Chondrocyte (in vitro differentiated cells): ENCODE measurements at places on chromosomes 1 and 21.

GRCh38 chr1:179958359-179958758 lies 3.7 kb downstream of the CEP350 start:
- peaks cover 30% of the 10 kb centered on the region for H3K4me1 ChIP-seq
- H3K27me3 ChIP-seq = no peaks in the 10 kb centered on the region
- no peak overlapping the region for H3K4me3 ChIP-seq

- no peaks in the 10 kb centered on the region for H3K27me3 ChIP-seq
- no peak overlapping the region for H3K4me3 ChIP-seq
- H3K36me3 ChIP-seq = no peaks in the 10 kb centered on the region
- H3K4me1 ChIP-seq = no peaks in the 10 kb centered on the region
Observed at GRCh38 chr1:147807405-147807804, 47.0 kb upstream of the GJA5 start.

DNA sequence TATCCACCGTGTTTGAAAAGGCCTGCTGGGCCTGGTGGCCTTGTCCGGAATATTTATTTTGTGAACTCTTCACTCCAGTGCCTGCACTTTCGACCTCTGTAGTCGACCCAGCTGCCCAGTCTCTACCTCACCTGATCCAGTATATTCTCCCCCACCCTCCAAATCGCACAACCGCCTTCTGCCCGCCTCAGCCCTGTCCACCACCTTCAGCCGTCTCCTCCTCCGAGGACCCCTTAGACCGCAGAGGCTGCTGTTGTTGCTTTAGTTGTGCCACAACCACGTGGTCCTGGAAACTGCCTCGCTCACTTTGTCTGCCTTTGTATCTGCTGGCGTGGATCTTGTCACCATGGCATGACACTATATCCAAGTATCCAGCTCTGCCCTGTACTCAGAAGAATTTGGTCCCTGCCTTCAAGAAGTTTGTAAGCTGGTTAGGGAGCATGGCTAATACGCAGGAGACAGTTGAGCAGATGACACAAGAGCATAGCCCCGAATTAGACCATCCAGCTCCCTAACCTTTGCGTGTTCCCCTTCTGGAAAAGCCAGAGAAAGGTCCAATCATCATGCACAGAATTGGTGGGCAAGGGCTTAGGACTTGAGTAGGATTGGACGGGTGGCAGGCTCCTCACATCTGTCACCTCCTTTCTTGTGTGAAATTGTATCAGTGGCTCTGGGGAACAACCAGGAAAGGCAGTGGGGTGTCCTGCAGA lies 1.5 kb downstream of the PHGDH start:
- DNase-seq = no peak
- peaks cover 2% of the 10 kb centered on the region for H3K36me3 ChIP-seq
- peak overlapping the region; percentile 87 for H3K4me3 ChIP-seq
- no peaks in the 10 kb centered on the region for H3K27me3 ChIP-seq

GRCh38 chr1:91591175-91591974 lies 90.7 kb downstream of the CDC7 start:
- no peak for DNase-seq
- no peaks in the 10 kb centered on the region for H3K36me3 ChIP-seq
- H3K4me1 ChIP-seq = no peaks in the 10 kb centered on the region
- H3K27ac ChIP-seq = no peak overlapping the region
- H3K27me3 ChIP-seq = no peaks in the 10 kb centered on the region

DNA sequence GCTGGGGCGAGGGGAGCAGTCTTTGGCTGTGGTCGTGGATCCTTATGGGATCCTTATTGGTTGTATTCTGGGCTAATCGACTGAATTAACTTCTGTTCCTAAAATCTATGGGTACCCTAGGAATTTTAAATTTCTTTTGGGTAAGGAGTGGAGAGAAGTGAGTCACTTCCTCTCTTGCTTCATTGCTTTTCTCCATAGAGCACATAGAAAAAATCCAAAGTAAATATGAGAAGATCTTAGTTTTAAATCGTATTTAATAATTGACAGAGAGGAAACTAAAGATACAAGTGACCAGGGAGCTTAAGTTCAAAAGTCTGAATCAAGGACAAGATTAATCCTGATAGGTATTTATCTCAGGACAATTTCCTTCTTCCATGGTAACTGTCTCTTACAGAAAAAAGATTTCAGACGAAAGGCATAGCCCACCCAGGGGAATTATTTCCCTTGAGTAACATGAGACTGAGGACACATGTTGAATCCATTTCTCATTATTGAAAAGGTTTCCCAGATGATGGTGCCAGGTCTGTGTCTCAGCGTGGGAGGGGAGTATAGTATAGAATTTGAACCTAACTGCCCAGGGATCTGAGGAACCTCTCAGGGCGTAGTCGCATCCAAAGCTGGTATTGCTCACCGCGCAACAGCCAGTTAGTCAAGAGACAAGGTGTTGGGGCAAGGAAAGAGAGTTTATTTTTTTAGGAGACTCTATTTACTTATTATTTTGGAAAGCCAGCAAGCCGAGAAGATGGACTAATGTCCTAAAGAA lies 28.7 kb upstream of the FASLG start:
- H3K27ac ChIP-seq = peak overlapping the region; percentile 27
- H3K36me3 ChIP-seq = no peaks in the 10 kb centered on the region
- H3K27me3 ChIP-seq = no peaks in the 10 kb centered on the region
- H3K4me3 ChIP-seq = no peak overlapping the region
- no peak for DNase-seq

GRCh38 chr1:37989361-37989930 lies 376 bp downstream of the SF3A3 start:
- H3K4me3 ChIP-seq = peak overlapping the region; percentile 94
- no peaks in the 10 kb centered on the region for H3K27me3 ChIP-seq
- DNase-seq = peak; percentile 79
- H3K36me3 ChIP-seq = peaks cover 13% of the 10 kb centered on the region
- H3K27ac ChIP-seq = peak overlapping the region; percentile 97
- peaks cover 22% of the 10 kb centered on the region for H3K4me1 ChIP-seq

- H3K4me1 ChIP-seq = peaks cover 33% of the 10 kb centered on the region
- H3K27ac ChIP-seq = no peak overlapping the region
- DNase-seq = no peak
- H3K4me3 ChIP-seq = no peak overlapping the region
- H3K36me3 ChIP-seq = no peaks in the 10 kb centered on the region
- H3K27me3 ChIP-seq = no peaks in the 10 kb centered on the region
Observed at GRCh38 chr1:23466423-23466989, 17.5 kb downstream of the ASAP3 start.

- no peak overlapping the region for H3K4me3 ChIP-seq
- H3K36me3 ChIP-seq = peaks cover 2% of the 10 kb centered on the region
- H3K4me1 ChIP-seq = peaks cover 36% of the 10 kb centered on the region
Observed at GRCh38 chr21:43318841-43319781, 107.8 kb downstream of the SIK1 start.

DNA sequence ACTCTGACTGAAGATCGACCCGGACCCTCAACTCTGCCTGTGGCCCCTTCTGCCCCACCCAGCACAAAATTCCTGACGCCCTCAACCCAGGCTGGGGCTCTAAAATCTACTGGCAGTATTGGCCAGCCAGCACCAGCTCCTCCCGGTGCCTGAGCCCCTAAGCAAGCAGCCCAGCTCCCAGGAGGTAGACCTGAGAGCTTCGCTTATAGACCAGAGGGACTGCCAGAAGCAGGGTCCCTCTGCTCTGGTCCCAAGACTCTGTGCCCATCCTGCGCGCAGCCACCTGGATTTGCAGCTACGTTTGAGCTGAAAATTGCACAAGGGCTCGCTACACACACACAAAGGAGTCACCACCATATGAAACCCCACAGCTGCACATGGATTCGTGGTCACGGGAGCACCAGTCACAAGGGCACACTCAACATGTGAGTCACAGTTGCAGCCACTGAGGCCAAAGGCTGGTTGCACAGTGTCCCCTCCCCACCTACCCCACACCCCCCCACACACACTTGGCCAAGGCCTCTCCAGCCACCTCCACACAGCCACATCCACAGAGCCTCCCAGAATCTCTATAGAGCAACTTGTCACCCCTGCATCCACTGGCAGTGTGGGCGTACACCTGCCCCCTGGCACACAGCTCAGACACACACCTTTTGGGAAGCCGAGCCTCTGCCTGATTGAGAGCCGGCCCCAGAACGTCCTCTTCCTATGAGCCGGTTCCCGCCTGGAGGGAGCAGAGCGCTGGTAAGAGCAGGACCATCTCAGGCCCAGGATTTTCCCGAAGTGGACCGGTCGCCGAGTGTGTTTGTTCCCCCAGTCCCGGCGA lies 1.1 kb upstream of the DMBX1 start:
- peak; percentile 56 for DNase-seq
- peaks cover 3% of the 10 kb centered on the region for H3K36me3 ChIP-seq
- H3K4me1 ChIP-seq = peaks cover 14% of the 10 kb centered on the region
- peaks cover 78% of the 10 kb centered on the region for H3K27me3 ChIP-seq

DNA sequence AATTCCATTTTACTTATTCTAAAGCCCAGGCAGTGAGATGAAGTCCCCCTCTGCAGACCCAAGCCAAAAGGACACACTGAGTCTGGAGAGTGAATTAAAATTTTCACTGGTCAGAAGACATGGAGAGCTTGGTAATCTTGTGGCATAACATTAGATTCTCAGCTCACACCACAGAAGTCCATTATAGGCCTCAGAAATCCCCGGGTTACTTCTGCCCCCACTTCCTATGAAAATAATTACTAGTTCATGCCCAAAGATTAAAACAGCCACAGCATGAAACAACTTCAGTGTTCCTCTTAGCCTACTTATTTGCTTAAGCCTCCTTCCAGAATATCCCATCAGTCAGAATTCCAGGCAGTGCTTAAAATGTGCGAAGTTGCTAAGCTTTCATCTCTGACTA lies 123.3 kb downstream of the ZC3H11B start:
- no peak overlapping the region for H3K4me3 ChIP-seq
- H3K4me1 ChIP-seq = peaks cover 7% of the 10 kb centered on the region
- no peak for DNase-seq
- H3K27me3 ChIP-seq = no peaks in the 10 kb centered on the region
- no peaks in the 10 kb centered on the region for H3K36me3 ChIP-seq

GRCh38 chr1:109926662-109927300 lies 16.1 kb downstream of the CSF1 start:
- no peak overlapping the region for H3K4me3 ChIP-seq
- peak overlapping the region; percentile 93 for H3K27ac ChIP-seq
- H3K36me3 ChIP-seq = peaks cover 36% of the 10 kb centered on the region

GRCh38 chr21:27423038-27423437 lies 456.1 kb upstream of the ADAMTS5 start:
- no peak overlapping the region for H3K4me3 ChIP-seq
- H3K4me1 ChIP-seq = peaks cover 47% of the 10 kb centered on the region
- H3K36me3 ChIP-seq = peaks cover 1% of the 10 kb centered on the region

DNA sequence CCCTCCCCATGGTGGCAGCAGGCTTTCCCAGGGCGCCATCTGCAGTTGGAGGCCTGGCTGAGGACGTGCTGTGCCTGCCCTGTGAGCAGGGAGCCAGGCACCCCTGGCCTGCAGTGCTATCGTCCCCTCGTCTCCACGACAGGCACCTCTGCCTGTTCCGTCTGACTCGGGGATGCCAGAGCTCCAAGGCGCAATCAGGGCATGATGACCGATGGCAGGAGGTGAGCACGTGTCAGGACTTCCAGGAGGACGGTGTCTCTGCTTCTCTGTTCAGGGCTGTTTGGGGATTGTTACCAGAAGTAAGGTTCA lies 125.2 kb downstream of the PCBP3 start:
- peaks cover 4% of the 10 kb centered on the region for H3K36me3 ChIP-seq
- H3K4me3 ChIP-seq = no peak overlapping the region
- peaks cover 31% of the 10 kb centered on the region for H3K4me1 ChIP-seq
- no peaks in the 10 kb centered on the region for H3K27me3 ChIP-seq
- peak overlapping the region; percentile 71 for H3K27ac ChIP-seq

DNA sequence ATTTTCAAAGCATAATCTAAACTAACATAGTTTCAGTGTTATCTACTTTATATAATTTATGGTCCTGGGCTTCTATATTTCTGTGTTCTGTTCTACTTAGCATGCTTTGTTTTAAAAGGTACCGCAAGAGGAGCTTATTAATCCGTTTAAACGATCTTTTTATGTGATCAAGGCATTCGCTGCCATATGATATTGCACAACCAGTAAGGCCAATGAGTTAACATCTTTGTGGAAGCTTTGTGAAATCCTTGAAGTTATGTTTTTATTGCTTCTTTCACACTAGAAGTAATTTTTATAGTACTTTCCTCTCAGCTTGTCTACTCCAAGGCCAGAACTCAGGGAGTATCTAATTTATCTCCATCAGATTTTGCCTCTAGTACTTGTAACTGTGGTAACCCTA lies 8.9 kb downstream of the LRRC8C start:
- no peak overlapping the region for H3K4me3 ChIP-seq
- H3K27ac ChIP-seq = no peak overlapping the region
- H3K4me1 ChIP-seq = no peaks in the 10 kb centered on the region

DNA sequence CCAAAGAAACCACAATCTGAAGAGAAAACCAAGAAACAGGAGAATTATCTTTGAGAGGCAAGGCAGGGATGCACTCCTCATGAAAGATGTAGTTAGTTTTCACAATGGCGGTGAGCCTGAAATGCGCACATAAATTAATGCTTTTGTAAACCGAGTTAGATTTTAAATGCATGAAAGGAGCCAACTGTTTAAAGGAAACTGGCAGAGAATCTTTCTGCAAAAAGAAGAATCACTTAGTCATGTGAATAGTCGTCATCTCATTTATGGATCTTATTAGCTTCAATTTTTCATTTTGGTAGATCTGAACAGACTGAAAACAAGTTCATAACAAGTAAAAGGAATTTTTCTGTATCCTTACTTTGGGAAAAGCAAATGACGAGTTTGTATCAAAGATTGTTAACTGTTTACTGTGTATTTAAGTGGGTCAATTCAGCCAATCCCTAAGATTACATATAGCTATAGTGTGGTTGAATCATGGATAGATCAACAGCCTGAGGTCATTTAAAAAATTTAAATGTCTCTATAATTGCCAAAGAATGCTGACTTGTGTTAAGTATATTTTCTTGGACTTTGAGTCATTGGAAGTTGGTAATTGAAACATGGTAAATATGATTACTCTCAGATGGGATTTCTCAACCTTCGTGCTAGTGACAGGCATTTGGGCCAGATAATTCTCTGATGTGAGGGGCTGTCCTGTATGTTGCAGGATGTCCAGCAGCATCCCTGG lies 226.6 kb upstream of the KAZN start:
- H3K27ac ChIP-seq = no peak overlapping the region
- no peak overlapping the region for H3K4me3 ChIP-seq
- no peaks in the 10 kb centered on the region for H3K36me3 ChIP-seq
- peaks cover 4% of the 10 kb centered on the region for H3K27me3 ChIP-seq

DNA sequence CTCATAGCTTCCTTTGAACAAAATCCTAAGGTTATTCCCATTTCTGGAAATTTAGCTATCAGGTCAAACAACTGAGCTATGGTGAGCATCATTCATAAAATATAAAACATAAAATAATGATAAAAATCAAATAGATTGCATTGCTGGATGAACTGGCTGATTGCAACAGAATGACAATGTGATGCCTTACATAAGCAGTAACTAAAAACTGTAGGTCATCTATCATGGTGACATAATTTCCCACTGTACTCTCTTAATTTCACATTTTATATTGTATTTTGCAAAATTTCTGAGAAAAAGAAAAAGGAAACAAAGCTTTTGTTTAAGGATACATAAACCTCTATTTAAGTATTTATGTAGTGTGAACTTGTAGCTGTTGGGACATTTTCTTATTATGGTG lies 4.6 kb downstream of the PTGER3 start:
- DNase-seq = no peak
- H3K4me3 ChIP-seq = no peak overlapping the region
- no peak overlapping the region for H3K27ac ChIP-seq
- peaks cover 1% of the 10 kb centered on the region for H3K36me3 ChIP-seq
- H3K27me3 ChIP-seq = peaks cover 42% of the 10 kb centered on the region
